Esophagus squamous epithelium (tissue), 5 donors: ENCODE measurements at places on chromosomes 1 and 21.

- no peak for DNase-seq
Measured at GRCh38 chr1:190376044-190376443, 101.6 kb downstream of the BRINP3 start.

DNA sequence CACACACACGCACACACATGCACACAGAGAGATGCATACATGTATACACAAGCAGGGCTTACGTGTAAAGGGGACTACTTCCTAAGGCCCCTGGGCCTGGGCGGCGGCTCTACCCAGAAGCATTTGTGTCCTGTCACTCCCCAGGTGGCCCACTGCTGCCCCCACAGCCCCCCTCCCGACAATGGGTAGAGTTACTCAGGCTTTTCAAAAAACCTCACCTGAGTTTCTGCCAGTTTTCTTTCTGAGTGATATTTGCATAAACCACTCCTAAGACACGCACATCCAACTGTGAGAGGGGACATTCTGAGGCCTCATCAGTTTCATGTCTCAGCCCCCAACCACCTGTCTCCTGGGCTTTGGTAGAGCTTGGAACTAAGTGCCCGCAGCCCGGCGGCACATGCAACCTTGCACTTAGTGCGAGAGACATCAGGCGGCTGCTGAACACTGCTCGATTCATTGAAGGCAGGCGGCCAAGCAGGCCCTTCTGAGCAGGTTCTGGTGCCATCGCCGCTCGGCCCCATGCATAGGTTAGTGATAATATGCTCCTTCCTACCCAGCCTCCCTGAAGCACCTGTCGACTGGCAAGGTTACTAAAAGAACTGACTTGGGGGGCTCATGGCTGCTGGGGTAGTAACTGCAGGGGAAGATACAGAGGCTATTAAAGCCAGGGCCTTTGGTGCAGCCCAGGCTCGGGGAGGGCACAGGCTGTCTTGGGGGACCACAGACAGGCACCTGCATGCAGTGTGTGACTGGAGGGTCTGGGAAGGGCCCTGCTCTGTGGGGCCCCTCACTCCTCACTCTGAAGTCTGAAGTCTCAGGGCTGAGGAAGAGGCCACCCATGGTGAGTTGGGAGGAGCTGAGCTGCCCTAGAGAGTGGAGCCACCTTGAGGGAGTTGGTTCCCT, 364.2 kb upstream of the VAMP3 start:
- DNase-seq = no peak

- no peak for DNase-seq
Measured at GRCh38 chr1:56376188-56376984, 203.0 kb downstream of the PLPP3 start.

DNA sequence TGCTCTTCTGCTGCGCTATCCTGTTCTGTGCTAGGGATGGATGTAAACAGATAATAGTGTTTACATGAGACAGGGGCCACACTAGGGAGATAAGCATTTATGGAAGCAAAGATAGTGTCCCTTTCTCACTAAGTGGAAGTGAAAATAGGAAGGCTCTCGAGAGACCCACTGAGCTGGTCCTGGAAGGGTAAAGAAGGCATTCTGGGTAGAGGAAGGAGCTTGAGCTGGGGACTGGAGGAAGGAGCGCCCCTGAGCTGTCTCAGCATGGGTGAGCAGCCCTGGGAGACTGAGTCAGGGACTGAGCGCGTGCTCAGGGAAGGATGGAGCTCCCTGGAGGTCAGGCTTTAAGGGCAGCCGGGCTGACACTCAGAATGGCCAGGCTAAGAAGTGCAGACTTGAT, 93.3 kb downstream of the IGSF21 start:
- no peak for DNase-seq
